Karpas-422 (cell line): ENCODE measurements at places on chromosomes 12 and 14.
A peak's percentile ranks its signal among the peaks of the same experiment; 100 is the strongest.

DNA sequence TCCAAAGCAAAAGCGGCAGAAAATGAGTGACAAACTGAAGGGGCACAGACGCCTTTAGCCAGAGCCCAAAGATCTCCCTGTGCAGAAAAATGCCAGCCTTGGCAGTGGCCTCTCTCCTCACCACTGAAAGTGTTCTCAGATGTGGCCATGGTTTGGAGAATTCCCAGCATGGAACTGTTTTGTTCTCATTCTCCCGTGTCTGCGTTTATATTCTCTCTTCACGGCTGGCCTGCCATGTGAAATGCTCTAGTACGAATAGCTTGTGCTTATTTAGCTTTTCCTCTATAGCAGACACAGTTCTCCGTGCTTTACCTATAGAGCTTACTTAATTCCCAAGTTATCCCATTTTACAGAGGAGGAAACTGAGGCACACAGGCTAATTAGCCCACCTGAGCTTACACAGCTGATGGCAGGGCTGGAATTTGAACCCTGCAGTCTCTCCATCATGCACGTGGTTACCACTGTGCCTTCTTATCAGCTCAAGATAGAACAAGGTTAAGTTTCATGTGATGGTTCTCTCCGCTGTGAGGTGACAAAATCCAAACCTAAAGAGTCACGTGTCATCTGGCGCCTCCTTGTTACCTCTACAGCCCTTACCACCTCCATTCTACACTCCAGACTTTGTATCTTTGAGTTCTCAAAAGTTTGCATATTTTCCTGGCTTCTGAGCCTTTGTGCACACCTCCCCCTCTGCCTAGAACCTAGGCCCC lies 141.6 kb downstream of the GCH1 start:
- DNase-seq: no peak

- peak; percentile 72 for DNase-seq
These were observed 15.3 kb downstream of the SPIC start for GRCh38 chr12:101490286-101490920.

DNA sequence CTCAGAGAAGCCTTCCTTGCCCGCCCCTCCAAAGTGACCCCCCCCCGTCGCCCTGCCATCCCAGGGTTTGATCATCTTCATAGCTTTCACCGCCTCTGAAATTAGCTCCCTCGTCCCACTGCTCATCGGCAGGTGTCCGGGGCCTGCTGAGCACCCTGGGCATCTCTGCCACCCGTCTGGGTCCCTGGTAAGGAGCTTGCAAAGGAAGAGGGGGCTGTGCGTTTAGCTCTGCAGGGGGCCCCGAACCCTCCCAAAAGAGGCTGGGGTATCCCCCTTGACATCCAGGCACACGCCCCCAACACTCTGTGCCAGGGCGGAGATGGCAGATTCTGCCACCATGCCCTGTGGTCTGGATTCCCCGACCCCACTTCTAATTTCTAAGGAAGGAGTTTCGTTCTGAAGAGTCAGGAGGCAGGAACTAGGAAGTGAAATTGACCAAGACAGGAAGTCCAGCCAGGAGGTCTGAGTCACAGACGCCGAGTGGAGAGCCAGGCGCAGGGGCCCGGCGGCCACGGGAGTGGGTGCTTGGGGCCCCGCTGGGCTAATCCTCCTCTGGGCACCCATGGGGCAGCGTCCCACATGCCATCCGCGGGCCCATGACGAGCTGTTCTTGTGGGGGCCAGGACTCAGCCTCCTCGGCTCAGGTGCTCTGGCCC lies 95.7 kb downstream of the RFLNA start:
- DNase-seq: peak; percentile 75

DNA sequence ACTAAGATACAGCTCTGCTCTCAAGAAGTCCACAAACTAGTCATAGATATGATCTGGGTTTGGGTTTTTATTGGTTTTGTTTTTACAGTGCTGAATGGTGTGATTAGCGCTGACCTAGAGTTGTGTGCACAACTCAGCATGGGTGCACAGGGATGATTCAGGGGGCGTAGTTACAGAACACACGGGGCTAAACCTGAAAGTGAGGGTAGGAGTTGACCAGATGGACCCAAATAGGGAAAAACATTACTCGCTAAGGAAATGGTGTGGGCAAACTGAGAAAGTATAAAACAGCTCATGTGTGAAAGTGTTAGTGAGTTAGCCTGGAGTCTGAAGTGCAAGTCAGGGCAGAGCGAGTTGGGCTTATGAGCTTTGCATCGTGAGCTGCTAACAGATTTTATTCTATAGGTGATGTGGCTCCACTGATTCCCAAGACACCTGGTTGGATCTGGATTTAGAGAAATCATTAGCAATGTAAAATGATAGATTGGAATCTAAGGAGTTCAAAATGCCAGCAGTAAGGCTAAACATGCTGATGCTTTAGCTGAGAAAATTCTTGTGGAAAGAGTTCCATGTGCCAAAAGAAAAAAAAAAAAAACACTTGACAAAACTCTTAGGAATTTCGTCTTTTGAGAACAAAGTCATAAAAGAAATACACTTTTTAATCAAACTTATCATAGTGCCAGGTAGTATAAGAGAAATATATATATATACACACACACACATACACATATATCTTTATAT lies 134.9 kb downstream of the SLC5A8 start:
- no peak for DNase-seq

DNA sequence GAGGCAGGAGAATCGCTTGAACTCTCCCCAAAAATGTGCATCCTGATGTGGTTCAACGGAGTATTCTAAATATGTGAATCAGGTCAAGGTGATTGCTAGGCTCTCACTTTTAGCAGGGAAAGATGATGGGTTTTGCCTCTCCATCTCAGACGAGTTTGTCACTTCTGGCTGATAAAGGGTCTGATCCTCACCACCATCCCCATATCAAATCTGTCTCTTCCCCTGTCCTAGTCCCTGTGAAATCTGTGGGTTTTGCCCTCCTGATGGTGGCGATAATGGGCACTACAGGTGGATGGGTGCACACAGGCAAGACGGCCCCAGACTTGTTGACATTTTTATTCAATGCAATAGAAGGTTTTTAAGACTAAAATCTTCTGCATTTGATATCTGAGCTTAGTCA lies 384.6 kb downstream of the GLT1D1 start:
- DNase-seq: no peak

- DNase-seq: no peak
These were observed 4.0 kb upstream of the TMEM229B start for GRCh38 chr14:67492538-67492937.
